ENCODE measurements at places on chromosomes 6 and 20. TPM values are rescaled to one million over a fixed set of nuclear protein-coding genes. Genes with fewer than 3 reads are reported as not detected.

DNA sequence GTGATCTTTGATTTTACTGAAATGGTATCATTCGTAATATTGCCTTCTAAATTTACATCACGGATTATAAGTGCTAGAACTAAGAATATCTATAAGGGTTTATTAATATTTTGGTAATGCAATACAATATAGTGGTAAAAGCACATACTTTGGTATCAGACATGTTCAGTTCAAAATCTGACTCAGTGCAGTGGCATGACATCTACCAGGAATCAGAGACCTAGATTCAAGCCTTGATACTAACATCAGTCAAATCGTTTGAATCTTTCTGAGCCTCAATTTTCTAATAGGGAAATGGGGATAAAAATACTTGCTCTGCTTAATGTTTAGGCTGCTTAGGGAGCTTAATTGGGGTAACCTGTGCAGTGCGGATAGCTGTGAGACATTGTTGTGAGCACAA, 488.0 kb downstream of the BCKDHB start:
- DNase-seq = no peak
- H3K36me3 ChIP-seq = no peaks in the 10 kb centered on the region
- H3K27ac ChIP-seq = no peak overlapping the region
- H3K4me3 ChIP-seq = no peak overlapping the region
- H3K27me3 ChIP-seq = no peaks in the 10 kb centered on the region
- no peaks in the 10 kb centered on the region for H3K4me1 ChIP-seq

The SYCP2 gene
- total RNA-seq = 0.13 TPM

DNA sequence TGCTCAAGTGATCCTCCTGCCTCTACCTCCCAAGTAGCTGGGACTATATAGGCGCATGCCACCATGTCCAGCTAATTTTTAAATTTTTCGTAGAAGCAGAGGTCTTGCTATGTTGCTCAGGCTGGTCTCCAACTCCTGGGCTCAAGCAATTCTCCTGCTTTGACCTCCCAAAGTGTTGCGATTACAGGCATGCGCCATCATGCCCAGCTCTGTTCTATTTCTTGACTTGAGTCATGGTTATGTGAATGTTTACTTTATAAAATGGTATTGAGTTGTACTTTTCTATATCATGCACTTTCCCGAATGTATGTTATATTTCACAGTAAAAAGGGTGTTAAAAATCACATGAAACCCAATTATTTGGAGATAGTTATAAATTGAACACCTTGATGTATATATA, 17.3 kb upstream of the ATXN1 start:
- DNase-seq = no peak
- H3K4me1 ChIP-seq = no peaks in the 10 kb centered on the region
- no peaks in the 10 kb centered on the region for H3K27me3 ChIP-seq
- no peak overlapping the region for H3K27ac ChIP-seq
- H3K36me3 ChIP-seq = no peaks in the 10 kb centered on the region
- no peak overlapping the region for H3K4me3 ChIP-seq

The NT5E gene
- 8.2 TPM for total RNA-seq

GRCh38 chr20:54654450-54654849, 179.1 kb downstream of the DOK5 start:
- H3K27me3 ChIP-seq = no peaks in the 10 kb centered on the region
- no peak overlapping the region for H3K4me3 ChIP-seq
- DNase-seq = no peak
- no peaks in the 10 kb centered on the region for H3K36me3 ChIP-seq
- no peak overlapping the region for H3K27ac ChIP-seq
- H3K4me1 ChIP-seq = no peaks in the 10 kb centered on the region

DNA sequence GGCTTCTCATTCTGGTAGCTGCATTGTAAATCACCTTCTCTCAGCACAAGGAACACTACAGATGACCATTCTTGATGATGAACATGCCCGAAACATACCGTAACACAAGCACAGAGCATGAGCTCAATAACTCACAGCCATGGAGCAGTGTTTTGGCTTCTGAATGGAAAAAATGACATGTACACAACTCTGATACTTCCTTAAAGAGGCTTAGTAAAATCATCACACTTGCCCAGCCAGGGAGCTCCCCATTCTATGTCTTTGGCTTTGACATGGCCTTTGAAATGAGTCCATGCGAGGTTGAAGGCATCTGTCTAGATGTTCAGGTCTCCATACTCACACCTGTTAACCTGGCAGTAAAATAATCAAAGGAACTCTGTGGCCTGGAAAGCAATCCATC, 87.6 kb downstream of the MYB start:
- no peak for DNase-seq
- no peaks in the 10 kb centered on the region for H3K4me1 ChIP-seq
- no peaks in the 10 kb centered on the region for H3K36me3 ChIP-seq
- no peak overlapping the region for H3K4me3 ChIP-seq
- no peaks in the 10 kb centered on the region for H3K27me3 ChIP-seq

The CLVS2 gene
- total RNA-seq = not detected

- peak overlapping the region; percentile 40 for H3K27ac ChIP-seq
- peaks cover 44% of the 10 kb centered on the region for H3K4me1 ChIP-seq
- no peaks in the 10 kb centered on the region for H3K27me3 ChIP-seq
- no peaks in the 10 kb centered on the region for H3K36me3 ChIP-seq
- no peak overlapping the region for H3K4me3 ChIP-seq
Observed at GRCh38 chr20:36851490-36851889, 24.4 kb upstream of the TLDC2 start.

DNA sequence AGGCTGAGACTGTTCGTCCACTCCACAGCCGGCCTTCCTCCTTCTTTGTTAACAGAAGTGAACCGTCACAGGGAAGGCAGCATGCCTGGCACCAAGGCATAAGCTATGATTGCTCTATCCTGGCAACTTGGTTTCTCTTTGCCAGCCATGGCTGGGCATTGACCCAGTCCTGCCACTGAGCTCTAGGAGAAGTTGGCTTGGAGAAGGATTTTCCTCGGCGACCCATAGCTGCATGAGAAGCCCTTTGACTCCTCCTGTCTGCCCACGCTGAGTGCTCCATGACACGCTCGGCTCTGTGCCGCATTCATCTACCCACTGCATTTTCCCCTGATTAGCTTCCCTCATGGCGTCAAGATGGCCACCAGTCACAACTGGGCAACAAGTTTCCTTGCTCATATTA, 111.8 kb upstream of the EXOC2 start:
- peaks cover 7% of the 10 kb centered on the region for H3K27me3 ChIP-seq
- H3K4me1 ChIP-seq = no peaks in the 10 kb centered on the region
- no peaks in the 10 kb centered on the region for H3K36me3 ChIP-seq
- no peak overlapping the region for H3K4me3 ChIP-seq
- no peak overlapping the region for H3K27ac ChIP-seq

DNA sequence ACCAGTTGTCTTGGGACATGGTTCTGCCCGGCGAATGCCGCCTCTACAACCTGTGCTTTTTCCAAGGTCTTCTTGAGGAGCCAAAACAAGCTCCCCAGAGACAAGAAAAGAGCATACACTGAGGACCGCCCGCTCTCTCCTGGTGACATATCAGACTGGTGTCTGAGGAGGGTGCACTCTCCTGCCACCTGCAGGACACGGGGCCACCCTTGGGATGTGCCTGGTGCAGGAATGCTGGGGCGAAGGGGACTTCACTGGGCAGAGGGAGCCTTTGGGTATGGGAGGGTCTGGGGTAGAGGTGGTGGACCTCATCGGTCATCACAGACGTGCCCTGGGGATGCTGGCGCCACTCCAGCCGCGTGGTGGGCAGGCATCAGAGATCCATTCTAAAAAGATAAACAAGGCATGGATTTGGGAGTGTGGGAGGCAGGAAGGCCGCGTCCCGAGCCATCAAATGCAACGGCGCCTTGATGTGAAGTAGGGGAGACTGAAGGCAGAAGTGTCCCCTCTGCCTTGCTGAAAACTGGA, 163.3 kb downstream of the CD83 start:
- H3K4me1 ChIP-seq = peaks cover 16% of the 10 kb centered on the region
- H3K36me3 ChIP-seq = no peaks in the 10 kb centered on the region
- no peak overlapping the region for H3K27ac ChIP-seq
- H3K4me3 ChIP-seq = no peak overlapping the region
- DNase-seq = no peak

GRCh38 chr6:46221222-46221793, 50.5 kb upstream of the ENPP5 start:
- H3K4me3 ChIP-seq = no peak overlapping the region
- H3K36me3 ChIP-seq = no peaks in the 10 kb centered on the region
- H3K27ac ChIP-seq = no peak overlapping the region
- DNase-seq = peak; percentile 48
- no peaks in the 10 kb centered on the region for H3K27me3 ChIP-seq
- peaks cover 29% of the 10 kb centered on the region for H3K4me1 ChIP-seq
